Skeletal muscle cell (primary cell): ENCODE measurements at places on chromosomes 6 and 20.

- no peak for DNase-seq
Measured at GRCh38 chr6:69105288-69105687, 470.2 kb downstream of the ADGRB3 start.

GRCh38 chr6:112007805-112008204, 46.1 kb upstream of the CCN6 start:
- no peak for DNase-seq

DNA sequence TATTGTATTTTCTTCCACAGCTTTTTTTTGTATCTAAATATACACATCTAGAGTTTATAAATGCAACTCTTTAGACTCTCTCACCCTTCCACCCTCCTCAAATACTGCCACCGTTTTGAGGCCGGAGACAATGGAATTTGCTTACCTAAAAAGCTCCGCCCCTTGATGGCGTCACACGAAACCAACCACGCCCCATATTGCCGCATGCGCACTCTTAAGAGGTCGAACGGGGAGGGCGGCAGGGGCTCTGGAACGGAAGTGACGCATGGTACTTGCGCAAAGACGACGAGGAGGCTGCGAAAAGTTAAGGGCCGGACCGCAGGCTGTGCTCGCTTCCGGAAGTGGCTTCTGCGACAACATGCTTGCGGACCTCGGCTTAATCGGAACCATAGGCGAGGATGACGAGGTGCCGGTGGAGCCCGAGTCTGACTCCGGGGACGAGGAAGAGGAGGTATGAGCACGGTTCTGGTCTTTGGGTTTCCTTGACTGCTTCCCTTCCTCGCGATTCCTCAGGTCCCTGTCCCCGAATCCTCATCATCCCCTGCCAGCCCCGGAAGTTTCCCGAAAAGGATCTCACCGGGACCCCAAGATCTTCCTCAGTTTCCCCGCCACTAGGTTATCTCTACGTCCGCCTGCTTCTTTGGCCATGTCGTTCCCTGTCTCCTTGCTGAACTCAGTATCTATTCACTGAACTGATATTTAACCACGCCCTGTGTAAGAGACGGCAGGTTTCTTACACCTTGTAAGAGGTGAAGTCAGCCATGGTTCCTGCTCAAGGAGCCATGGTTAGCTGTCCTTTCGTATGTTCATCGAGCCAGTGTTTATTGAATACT, at the start of gene DDX27:
TSS of gene DDX27 (plus strand) at position 326 of the 833 bp plus-strand sequence. CDS start at position 359, 33 bp downstream.
- peak; percentile 94 for DNase-seq

- DNase-seq = no peak
Measured at GRCh38 chr6:34671367-34671766, 25.2 kb downstream of the ILRUN start.

DNA sequence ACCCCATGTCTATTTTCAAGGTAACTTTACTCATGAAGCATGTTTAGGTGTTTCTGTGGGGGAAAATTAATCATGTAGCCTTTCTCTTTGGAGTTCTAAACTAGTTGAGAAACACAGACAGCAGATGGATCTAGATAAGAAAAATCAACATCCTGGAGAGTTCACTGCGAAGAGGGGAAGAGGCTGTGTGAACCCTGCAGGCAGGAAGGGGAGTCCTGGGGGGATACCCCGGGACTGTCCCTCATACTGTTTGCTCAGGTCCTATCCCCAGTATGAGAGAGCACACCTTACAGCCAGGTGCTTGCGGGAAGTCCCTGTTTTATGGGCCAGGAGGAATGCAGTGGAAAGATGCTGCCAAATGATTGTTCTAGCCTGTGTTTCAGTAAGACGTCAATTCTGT, 32.7 kb downstream of the CHMP4B start:
- DNase-seq = no peak

DNA sequence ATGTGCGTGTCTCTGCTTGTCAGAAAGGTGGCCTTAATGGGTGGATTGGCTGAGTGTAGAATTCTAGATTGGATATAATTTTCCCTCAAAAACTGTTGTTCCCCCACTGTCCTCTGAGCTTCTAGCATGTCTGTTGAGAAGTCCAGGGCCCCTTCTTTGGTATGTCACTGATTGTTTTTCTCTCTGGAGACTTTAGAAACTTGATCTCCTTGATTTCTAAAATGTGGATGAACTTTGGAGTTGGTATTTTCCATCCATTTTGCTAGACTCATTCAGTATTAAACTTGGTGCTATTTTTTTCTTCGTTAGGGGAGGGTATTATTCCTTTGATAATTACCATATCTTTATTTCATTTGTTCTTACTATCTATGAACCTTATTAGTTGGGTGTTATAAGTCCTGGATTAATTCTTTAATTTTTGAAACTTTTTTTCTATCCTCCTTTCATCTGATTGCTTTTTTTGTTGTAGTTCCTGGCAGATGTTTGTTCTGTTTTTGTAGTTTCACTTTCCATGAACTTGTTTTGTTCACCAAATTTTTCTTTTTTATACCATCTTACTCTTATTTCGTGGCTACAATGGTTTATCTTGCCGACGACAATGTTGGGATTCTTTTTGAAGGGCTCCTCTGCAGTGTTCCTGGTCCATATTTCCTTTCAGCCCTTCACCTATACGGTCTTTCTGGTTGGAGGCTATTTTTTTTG, 68.4 kb downstream of the ARID1B start:
- no peak for DNase-seq

DNA sequence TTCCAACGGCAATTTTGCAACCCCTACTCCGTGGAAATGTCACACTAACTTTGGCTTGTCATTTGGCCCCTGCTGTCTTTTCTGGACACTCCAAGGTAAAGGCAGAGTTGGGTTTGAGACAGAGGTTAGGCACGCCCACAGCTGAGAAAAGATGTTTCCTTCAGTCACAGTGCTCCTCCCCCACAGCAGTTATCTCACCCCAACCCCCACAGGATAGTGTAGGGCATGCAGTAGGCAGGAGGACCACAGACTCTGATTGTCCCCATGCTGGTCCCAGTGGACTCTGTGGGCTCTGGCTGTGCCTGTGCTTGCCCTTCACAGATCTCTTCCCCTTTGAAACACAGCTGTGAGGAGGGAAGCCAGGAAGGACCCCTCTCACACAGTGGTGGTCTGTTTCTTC, 124.0 kb upstream of the CARMIL1 start:
- DNase-seq = no peak

DNA sequence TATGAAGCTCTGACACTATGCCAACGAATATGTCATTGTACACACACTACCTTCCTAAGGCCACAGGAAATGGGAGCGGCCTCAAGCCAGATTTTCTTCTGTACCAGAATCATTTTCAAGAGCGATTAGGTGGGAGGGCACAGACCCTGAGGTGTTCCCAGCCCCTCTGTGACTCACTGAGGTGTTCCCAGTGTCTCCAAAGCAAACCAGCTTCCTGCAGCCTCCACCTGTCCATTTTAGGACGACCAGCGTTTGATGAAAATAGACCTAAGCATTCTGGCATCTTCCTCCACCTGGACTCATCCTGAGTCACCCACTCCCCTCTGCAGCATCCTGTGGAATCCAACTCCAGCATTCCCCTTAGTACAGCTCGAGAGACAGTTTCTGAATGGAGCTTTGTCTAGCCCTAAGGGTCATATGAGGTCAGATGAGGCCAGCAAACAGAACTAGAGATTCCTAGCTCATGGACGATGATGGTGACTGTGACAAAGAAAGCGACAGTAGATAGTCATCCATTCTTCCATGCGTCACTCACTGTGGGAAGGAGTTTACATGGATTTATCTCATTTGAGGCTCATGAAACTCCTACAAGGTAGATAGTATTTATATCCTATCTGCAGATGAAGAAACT, 203.4 kb downstream of the PTPRT start:
- DNase-seq = no peak
